Cerebellum (tissue), 4 donors: ENCODE measurements at places on chromosomes 7 and 10. TPM values are rescaled to one million over a fixed set of nuclear protein-coding genes. Genes with fewer than 3 reads are reported as not detected.

The HOXA6 gene
- total RNA-seq, result not detected

GRCh38 chr10:48412081-48412480 is 105.6 kb downstream of the MAPK8 start:
- DNase-seq, result no peak

The RELN gene
- 390 TPM for total RNA-seq

- no peak for DNase-seq
Observed at GRCh38 chr7:31071645-31072029, 19.5 kb downstream of the ADCYAP1R1 start.

DNA sequence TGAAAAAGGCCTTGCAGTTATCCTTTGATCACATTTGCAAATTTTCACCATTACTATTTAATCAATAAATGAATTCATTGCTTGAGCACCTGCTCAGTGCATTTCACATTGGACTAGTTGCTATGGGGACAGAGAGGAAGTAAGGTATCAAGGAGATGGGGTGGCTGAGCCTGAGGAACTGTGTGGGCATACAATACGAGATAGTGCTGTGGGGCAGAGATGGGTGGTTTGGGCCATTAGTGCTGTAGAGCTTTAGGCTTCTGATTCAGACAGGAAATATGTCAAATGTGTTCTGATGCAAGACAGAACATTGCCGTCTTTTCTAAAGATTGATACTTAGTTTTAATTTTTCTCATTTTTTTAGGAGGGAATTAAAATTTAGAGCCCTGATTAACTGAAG is 13.2 kb downstream of the ITGB8 start:
- no peak for DNase-seq

DNA sequence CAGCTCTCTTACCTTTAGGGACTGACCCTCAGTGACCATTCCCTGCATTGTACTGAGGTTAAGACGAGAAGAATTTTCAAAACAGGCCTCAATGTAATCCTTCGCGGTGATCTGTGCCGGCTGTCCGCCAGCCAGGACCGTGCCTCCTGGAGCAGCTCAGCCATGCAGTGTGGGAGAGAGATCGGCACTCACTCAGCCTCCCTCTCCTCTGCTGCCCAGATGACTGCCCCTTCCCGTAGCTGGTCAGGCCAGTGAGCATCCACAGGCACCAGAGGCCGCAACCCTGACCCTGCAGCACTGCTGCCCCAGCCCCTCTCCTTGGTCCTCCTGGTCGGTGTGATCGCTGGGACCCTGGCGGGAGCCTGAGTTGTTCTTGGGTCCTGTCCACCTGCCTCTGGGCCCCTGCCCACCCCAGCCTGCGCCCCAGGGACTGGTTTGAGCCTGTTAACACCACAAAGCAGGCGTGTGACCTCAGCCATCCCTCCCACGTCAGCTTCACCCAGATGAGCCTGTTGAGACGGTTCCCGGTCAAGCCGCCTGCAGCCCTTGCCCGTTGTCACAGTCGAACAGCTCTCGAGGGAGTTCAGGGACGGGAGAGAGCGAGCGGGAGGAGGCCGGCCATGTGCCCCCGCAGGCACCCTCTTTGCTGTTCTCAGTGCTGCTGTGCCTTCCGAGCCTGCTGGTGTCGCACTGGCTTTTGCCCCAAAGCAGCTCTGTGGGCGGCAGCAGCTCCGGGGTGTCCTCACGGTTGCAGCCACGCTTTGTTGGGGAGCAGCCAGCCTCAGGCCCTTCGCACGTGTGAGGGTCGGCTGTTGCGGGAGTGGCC is 37.2 kb downstream of the NKX6-2 start:
- DNase-seq, result no peak
